SK-N-SH treated with all-trans-retinoic acid at 6 μM for 48 hours (cell line): ENCODE measurements at places on chromosomes 11 and 22.

GRCh38 chr22:38549101-38549894 lies 20.7 kb downstream of the DMC1 start:
- ATAC-seq, result no peak

DNA sequence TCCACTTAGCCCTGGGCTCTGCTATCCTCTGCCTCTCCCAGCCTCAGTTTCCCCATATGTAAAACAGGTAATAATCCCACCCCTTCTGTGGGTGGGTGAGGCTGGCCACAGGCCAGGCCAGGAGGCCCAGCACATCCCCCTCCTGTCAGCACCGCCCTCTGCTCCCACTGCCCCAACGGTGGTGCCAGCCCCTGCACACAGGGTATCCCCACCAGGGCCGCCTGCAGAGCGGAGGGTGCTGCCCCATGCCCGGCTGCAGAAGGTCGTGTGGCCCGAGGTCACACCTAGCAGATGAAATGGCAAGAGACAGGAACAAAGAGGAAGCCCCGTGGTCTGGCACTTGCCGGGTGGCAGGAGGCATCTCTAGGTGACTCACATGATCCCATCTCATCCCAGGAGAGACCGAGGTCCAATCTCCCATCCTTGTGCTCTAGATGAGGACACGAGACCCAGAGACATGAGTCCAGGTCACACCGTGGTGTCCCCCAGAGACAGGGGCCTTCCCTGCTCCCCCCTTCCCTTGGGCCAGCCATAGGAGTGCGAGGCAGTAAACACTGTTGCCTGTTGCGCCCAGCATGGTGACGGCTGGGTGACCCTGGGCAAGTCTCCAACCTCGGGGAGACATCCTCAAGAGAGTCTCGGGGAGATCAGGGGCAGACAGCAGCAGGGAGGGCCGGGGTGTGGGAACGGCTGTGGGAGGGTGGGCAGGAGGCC lies 27.2 kb upstream of the PPARA start:
- ATAC-seq, result no peak

DNA sequence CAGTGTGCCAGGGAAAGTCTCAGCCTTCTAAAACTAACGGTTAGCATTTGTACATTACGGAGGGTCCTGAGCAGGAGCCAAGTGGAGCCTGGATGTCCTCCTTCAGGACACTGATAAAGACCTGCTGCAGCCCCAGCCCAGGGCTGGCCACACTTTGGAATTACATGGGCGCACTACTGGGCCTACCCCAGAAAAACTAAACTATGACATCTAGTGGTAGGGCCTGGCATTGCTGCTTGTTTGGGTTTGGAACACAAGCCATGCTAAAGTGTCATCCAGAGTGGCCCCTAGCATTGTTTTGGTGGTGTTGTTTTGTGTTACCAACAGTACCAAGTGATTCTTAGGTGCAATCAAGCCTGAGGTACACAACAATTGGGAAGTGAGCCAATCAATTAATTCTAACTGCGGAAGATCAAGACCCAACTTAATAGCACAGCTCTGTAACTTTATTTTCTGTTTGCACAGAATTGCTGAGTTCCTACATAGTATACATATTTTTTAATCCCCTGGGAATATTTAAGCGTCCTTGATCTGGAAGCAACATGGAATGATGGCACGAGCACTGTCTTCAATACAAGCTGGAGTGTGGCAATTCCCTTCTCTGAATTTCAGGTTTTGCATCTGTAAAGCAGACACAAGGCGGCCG lies 340.7 kb downstream of the LARGE1 start:
- ATAC-seq, result no peak

DNA sequence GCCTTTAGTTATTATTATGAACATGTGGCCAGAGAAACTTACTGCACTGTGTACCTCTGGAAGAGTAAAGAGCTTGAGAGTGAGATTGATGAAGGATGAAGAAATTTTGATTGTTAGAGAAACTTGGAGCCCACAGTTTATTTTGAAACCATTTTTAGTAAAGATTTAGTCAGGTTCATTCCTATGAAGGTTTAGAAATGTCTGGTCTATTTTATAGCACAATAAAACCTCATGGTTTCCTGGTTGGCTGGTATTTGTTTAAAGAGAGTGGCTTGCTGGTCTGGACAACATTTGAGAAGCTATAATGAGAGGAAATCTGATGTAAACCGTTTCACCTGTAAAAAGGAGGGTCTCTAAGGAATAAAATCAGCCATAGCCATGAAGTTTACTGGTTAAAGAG lies 8.8 kb upstream of the PDE3B start:
- ATAC-seq, result no peak

DNA sequence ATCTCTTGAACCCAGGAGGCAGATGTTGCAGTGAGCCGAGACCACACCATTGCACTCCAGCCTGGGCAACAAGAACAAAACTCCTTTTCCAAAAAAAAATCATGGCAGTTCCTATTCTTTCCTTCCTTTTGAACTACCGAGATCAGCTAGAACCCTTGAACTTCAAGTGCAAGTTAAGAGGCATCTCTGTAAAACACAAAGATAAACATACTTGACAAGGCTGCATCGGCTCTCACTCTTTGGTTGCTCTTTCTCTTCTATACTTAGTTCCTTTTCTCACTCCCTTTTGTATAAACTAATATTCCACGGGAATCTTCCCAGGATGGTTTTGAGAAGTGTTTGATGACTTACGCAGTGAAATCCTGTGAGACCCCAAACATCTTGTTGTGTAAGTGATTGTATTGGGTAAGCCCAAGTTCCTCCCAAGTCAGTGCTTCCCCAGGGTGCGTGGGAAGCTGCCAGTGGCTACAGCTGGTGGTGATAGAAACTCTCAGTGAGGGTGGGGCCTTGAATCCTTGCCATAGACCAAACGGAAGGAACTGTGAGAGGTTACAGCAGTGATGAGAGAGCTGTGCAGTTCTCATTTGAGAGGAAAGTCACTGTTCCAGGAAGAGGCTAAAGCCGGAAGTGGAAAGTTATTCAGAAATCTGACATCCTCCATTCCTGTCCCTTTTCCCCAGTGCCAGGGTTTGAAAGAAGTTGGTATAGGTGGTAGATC lies 24.1 kb upstream of the CDC42EP2 start:
- peak; percentile 52 for ATAC-seq

GRCh38 chr11:95297680-95298452 lies 66.9 kb upstream of the SESN3 start:
- no peak for ATAC-seq

GRCh38 chr22:30031764-30032455 lies 48.4 kb upstream of the HORMAD2 start:
- ATAC-seq, result no peak

- ATAC-seq, result peak; percentile 13
Observed at GRCh38 chr11:67372993-67373647, at the start of gene CLCF1. TSS of gene CLCF1 (minus strand) at chr11:67373598. CDS start at chr11:67373539, 59 bp downstream.

DNA sequence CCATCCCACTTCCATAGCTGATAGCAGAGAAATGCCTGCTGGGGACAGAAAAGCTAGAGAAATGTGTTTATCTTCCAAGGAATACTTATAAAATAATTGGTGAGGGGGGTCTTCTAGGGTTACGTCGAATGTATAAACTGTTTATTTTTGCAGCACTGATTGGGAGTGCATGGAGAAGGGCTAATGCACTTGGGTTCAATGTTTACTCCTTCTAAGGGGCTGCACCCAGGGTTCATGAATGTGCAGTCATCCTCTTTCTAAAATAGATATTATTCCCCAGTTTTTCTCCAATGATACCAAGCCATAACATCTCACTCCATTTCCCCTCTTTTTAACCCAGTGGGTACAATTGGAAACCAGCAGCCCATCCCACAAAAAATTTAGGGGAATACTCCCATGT lies 336.9 kb downstream of the ETS1 start:
- no peak for ATAC-seq

GRCh38 chr11:113840932-113841664 lies 34.3 kb downstream of the USP28 start:
- no peak for ATAC-seq

GRCh38 chr11:54832676-54833075 lies 126.0 kb downstream of the OR4A5 start:
- ATAC-seq, result no peak

DNA sequence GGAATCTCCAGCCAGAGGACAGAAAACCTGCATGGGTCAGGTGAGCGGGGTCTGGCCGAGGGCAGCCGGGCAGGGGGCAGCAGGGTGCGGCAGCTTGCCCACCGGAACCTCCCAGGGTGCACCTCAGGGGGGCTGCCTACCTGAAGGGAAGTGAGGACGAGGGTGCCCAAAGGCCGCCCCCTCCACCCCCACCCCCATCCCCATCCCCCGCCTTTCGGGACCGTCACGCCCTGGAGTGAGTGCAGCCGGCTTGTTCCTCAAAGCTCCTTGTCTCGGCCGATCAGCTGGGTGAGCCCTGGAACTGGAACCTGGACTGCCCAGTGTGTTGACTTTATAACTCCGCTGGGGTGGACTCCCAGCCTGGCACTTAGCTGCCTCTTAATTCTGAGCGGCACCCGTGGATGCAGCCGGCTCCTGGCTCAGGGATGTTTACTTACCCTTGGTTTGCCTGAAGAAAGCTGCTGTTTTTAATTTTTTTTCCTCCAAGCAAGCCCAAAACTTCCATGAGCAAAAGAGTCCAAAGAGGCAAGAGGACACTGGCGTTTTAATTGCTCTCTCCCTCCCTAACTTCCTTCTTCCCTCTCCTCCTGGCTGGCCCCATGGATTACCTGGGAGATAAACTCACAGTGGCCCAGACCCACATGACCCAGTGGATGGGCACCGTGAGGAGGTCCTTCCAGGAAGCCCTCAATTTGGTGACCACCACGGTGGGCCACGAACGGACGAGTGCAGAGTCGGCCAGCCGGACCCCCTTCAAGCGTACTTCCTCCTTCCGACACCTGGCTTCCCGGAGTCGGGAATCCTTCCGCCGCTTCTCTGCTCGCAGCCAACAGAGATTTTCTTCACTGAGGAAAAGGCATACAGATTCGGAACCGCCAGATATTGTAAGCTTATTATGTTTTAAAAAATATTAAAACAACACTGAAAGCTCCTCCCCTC lies 87.8 kb upstream of the CRYBB3 start:
- peak; percentile 2; the same call in 1 of the 3 replicates for ATAC-seq

DNA sequence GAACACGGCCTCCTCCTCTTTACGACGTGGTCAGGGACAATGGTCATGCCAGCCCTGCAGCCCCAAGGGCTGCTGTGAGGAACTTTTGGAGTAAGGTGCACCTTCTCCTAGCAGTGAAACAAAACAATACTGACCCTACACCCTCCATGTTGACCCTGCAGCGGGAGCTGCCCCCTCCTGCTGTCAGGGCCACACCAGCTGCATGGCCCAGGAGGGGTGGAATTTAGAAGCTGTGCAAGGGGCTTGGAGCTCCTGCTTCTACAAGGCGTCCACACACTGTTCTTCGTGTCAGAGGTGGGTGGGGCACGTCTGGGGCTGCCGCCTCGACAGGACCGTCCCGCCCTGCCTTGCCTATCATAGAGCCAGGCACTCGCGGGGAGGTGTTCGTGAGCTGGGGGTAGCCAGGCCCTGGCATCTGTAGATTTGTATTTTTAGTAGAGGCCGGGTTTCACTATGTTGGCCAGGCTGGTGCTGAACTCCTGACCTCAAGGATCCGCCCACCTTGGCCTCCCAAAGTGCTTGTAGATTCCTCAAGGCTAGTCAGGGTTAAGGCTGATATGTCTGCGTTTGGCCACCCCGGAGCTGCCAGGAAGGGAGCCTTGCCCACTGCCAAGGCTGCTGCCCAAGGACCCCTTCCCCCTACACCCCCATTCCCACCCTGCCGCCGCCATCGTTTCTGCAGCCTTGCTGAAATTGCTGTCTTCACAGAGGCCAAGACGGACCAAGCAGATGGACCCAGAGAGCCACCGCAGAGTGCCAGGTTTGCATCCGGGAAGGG lies 15.9 kb downstream of the INCENP start:
- no peak for ATAC-seq
